ENCODE measurements at places on chromosomes 5 and 9.

GRCh38 chr9:133887540-133888047, 104.5 kb downstream of the VAV2 start:
- DNase-seq: no peak

DNA sequence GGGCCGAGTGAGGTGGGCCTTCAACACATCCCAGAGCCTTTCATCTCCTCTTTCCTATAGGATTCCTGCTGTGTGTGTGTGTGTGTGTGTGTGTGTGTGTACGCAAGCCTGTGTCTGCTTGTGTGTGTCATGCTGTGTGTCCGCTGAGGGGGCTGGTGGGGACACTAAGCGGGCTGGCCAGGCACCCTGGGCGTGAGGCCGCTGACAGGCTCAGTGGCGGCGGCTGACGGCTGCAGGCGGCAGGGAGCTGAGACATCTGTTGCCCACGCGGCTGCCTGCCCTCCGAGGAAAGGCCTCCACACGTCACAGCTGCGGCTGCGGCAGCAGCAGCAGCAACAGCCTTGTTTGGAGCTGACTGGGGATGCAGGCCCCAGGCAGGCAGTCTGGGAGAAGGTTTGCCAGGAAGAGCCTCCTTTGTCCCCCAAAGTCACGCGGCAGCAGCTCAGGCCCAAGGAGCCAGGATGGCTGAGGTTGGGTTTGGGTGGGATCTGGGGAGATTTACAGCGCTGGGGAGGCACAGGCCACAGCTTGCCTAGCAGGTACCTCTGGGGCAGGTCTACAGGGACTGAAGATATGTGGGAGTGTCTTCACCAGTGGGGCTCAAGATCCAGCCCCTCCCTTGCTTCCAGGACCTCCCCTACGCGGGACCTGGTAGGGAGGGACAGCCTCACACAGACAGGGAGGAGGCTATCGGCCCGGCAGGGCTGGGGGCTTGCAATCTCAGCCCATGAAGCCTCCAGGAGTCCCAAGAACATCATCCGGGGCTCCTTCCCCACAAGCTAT, 1.8 kb downstream of the PDLIM4 start:
- no peak for DNase-seq

GRCh38 chr9:38134611-38135237, 65.7 kb upstream of the SHB start:
- DNase-seq: no peak

DNA sequence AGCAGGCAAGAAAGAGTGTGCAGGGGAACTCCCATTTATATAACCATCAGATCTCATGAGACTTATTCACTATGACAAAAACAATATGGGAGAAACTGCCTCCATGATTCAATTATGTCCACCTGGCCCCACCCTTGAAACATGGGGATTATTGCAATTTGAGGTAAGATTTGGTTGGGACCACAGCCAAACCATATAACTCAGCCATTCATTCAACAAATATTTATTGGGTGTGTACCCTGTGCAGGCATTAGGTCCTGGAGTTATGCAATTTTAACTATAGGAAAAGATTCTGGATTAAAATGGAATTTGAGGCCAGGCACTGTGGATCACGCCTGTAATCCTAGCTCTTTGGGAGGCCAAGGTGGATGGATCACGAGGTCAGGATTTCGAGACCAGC, 124.2 kb upstream of the GAS1 start:
- no peak for DNase-seq

DNA sequence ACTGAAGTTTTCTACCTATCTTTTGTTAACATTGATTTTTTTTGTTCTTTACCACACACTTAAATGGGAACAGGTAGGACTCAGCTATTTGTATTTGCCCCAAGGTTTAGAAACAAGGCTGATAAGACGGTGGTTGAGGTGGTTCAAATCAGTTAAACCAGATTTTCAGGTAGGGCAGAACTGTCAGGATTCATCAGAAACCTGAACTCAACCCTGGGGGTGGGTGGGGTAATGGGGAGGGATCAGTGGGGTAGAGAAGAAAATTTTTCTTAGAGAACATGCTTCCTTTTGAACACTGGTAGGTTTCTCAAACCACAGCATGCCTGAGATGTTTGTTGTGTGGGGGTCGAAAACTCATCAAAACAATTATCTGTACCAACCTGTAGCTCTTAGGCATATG, 113.0 kb downstream of the BASP1 start:
- no peak for DNase-seq

DNA sequence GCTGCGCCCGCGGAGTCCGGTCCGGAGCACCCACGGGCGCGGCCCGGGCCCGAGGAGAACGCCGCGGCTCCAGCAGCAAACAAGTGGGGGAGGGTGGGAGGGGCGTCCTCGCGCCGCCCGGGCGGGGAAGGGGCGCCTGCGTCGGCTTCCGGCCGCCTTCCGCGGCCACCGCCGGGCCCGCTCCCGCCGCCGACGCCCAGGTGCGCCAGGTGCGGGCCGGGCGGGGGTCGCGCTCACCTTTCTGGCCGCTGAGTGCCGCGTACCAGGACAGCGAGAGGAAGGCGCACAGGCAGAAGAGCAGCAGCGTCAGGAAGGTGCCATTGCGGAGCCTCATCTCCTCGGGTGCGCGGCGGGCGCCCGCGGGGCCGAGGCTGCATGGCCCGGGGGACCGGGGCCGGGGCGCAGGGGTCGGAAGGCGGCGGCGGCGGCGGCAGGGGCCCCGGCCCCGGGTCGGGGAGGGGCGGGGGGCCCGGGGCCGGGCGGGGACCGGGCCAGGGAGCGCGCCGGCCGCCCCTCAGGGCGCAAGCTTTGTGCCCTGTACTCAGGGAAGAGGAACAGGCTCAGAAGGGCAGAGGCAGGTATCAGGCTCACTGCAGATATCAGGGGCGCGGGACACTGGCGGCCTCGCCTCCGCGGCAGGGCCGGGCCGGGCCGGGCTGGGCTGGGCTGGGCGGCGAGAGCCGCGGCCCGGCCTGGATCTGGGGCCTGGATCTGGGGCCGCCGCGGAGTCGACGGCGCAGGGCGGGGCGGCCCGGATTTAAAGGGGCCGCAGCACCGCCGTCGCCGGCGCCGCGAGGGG, at the start of gene MGAT4B:
Gene MGAT4B, minus strand, starts transcription at position 617 of the 799 bp plus-strand sequence. Its CDS starts 283 bp downstream, at position 334.
- no peak for DNase-seq
